Uterus (tissue), 4 donors: ENCODE measurements at places on chromosomes 16 and 17. TPM values are rescaled to one million over a fixed set of nuclear protein-coding genes. Genes with fewer than 3 reads are reported as not detected.

DNA sequence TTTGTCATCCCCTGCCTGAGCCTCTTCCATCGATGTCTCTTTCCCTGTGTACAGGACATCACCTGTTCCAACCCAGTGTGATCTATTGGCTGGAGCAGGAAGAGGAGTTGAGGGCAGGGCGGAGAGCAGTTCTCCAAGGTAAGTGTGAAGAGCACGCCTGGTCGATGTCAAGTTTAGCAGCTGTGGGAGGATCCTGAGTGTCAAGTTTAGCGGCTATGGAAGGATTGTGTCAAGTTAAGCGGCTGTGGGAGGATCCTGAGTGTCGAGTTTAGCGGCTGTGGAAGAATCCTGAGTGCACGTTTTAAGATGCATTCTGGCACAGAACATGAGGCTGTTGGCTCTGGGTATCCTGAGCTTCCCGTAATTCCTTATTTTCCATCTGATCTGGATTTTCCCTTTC, 7.2 kb downstream of the ZNF778 start:
- H3K4me3 ChIP-seq: no peak overlapping the region
- no peak for DNase-seq

- DNase-seq: no peak
- H3K27me3 ChIP-seq: no peaks in the 10 kb centered on the region
- H3K4me3 ChIP-seq: no peak overlapping the region
- H3K27ac ChIP-seq: no peak overlapping the region
These were observed 34.5 kb downstream of the SLC39A11 start for GRCh38 chr17:73058022-73058421.

Gene TPSG1
- not detected for total RNA-seq

Gene CDR2L
- 8.0 TPM for total RNA-seq

Gene VAT1
- 140 TPM for total RNA-seq
